ENCODE measurements at places on chromosomes 3 and 15. TPM values are rescaled to one million over a fixed set of nuclear protein-coding genes. Genes with fewer than 3 reads are reported as not detected.

The SPESP1 gene
- 4.2 TPM for total RNA-seq

The ADIPOQ gene
- not detected for total RNA-seq

The POU1F1 gene
- total RNA-seq = not detected

The GOLGA8R gene
- 4.8 TPM for total RNA-seq

The DUOXA1 gene
- not detected for total RNA-seq

All from regular cardiac myocyte (primary cell).